ENCODE measurements at places on chromosomes 7 and 10.

DNA sequence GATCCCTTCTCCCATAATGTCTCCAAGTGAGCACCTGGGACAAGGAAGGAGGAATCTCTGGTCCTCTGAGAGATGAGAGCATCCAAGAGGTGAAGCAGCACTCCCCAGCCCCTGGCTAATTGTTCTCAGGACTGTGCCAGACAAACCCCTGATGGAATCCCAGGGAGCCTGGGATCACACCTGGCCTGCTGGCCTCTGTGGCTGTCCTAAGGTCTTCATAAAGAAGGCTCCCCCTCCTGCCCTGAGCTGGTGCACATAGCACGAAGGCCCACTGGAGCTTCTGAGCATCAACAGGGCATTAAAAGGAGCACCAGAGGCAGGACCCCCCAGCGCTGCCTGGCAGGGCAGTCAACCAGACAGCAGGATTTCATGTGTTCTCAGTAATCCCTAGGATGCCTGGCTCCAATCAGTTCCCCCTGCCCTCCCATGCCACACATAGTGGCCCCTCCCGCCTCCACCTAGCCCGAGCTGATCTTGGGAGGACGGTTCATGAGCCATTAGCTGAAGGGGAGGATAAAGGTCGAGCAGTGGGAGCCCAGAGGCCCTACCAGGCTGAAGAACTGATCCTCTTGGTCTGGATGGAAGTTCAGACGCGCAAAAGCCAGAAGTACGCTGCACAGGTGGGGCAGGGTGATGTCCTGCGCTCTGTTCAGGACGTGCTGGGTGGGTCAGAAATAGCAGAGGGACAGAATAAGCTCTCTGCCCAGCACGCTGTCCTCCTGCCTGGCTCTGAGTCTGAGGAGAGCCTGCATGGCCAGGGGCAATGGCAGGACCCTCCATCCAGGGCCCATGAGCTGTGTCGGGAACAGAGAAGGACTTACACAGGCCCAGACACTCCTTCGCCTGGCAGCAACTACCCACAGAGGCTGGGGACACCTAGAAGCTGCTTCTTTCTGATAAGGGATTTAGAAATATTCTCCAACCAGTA lies 8.4 kb downstream of the TBRG4 start:
- DNase-seq = no peak

DNA sequence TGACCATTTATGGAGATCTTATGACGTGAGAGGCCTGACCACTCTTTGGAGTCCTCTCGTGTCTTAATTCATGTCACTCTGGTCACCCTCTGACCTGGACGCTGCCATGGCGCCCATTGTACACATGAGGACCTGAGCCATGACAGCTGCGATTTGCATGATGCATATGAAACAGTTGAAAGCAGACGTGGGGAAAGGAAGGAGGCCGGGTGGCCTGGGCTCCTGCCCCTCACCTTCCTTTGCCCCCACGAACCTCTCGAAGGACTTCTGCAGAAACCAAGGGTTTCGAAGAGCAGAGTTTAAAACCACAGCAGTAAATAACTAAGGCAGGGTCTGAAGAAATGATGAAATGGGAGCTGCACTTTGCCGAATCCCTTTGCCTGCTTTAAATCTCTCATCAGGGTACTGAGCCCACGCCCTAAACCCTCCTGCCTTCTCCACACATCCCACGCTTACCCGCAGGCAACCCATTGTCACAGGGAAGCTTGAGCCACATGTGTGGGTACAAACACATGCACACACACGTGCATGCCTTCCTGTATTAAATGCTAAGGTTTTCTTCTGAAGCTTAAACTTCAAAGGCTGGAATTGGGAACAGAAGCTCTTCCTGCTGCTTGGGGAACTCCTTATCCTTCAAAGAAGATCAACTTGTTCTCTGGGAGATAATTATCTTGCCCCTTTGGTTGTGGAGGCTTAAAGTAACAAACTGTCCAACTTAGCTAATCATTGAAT lies 11.7 kb upstream of the CALML3 start:
- no peak for DNase-seq

DNA sequence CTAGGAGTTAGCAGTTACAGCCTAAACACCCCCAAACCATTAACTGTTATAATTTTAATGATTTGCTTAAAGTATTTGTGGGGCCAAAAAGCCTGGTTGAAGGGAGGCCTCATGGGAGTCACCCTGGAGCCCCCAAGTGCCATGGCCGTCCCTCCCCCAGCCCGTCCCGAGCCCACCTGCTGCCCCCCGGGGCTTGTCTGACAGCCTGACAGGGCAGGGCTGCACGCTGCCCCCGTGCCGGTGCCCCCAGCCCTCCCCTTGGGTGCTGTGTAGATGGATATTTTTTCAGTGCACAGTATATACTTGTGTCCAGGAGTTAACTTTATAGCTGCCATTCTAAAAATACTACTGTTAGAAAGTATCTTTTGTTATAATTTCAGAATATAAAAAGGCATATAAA lies 108.4 kb downstream of the CYTH3 start:
- DNase-seq = peak; percentile 37

- DNase-seq = no peak
Measured at GRCh38 chr10:6197321-6197720, 5.4 kb upstream of the PFKFB3 start.

GRCh38 chr7:100674411-100675104 lies 1.0 kb downstream of the GNB2 start:
- peak; percentile 67 for DNase-seq

GRCh38 chr10:32000937-32001336 lies 55.3 kb downstream of the KIF5B start:
- no peak for DNase-seq

- no peak for DNase-seq
Measured at GRCh38 chr7:5222841-5223411, 32.9 kb downstream of the WIPI2 start.

DNA sequence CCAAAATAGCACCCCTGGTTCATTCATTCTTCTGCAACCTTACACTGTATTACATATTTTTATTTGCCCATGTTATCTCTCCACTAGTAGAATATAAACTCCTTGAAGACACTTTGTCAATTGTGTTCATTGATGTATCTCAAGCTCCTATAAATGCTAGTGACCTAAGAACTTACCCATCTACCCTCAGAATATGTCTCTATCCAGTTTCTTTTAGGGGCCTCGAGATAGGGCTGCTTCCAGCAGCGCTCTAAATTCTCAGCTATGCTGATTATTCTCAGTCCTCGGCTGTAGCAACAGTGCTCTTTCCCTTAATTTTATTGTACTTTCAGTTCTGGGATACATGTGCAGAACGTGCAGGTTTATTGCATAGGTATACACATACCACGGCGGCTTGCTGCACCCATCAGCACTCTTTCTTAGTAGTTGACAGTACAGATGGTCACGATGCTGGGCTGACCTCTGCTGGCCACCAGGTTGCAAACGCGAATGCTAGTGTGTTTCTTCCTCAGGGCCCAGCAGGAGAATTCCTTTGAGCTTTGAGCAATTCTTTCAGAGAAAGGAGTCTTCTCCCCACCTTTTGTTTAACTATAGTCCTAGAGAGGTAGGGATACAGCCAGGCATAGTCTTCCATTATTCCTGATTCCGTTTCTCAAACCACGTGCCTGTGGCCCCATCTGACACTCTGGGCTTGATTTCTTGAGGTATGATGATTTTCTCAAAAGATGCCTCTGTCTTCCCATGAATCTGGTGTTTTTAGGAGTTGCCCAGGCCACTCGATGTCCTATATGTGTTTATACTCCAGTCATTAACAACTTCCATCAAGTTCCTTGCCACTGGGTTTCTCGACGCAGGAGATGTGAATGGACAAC lies 49.1 kb upstream of the CDC14C start:
- DNase-seq = no peak

GRCh38 chr7:133827707-133828623 lies 299.2 kb upstream of the LRGUK start:
- DNase-seq = no peak

- no peak for DNase-seq
Measured at GRCh38 chr10:3959370-3960325, 174.6 kb upstream of the KLF6 start.

- DNase-seq = peak; percentile 69
Measured at GRCh38 chr7:139035586-139036353, at the start of gene ZC3HAV1L. Gene ZC3HAV1L, minus strand, starts transcription at chr7:139036042. Its CDS starts 25 bp downstream, at chr7:139036017.

DNA sequence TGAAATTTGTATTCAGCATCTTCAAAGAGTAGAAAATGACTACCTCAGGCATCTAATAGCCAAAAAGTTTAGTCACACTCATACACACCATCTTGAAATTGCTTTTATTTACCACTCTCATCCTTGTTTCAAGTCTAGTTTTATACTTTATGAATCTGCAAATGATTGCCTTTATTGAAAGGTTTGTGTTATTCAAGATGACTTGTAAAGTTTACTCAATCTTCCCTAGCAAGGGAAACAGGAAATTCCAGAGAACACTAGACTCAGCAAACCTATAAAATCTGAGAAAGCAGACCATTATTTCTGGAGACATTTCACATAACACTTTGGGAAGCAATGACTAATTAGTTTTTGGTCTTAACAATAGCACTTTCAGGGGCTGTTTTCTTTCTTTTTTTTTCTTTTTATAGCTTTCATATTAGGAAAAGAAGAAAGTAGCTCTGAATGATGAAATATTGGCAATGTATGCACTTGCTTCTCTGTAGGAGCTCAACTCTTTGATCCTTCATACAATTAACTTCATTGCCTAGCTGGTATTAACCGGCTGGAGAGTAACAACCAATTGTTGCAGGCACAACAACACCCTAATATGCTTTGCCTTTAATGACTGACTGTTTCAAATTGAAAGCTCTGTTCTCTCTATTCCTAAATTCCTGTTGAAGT lies 68.9 kb upstream of the HDAC9 start:
- no peak for DNase-seq

GRCh38 chr10:62075912-62076311 lies 174.4 kb downstream of the ARID5B start:
- DNase-seq = no peak

DNA sequence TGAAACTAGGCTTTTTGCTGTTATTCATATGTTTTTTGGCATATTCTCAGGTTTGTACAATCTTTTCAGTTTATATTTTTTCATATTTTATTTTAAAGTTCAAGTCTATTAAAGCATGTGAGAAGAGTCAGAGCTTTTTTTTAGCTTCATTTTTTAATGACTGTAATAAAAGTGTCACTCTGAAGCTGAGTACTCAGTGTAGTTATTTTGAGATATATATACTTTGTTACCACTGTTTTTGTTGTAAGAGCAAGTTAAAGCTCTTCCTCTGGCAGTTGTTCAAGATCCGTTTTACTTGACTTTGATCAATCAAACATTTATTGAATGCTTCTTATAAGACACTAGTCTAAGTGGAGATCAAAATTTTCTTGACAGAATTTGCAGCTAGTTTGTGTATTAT lies 37.5 kb downstream of the CASD1 start:
- DNase-seq = no peak

GRCh38 chr7:43535810-43536585 lies 46.9 kb upstream of the STK17A start:
- DNase-seq = no peak

DNA sequence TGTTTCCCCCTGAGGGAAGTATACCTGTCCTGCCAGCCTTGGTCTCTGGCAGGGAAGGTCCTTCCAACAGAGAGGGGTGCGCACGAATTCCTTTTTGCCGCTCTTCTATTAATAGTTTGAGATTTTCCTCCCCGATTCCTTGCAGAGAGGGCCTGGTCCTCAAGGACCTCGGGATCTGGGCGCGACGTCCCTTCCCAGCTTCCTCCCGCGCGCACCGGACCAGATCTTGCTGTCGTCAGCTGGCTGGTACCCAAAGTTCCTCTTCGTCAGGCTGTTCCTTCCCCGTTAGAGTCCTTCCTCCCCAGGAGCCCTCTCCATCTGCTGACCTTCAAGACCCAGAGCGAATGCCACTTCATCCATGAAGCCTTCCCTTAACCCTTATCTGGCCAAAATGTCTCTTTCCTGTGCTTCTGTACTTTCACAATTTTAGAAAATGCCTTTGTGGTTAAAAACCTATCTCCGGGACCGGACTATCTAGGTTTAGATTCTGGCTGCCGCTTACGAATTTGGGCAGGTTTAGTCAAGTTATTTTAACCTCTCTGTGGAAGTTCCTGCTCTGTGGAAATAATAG lies 851 bp upstream of the GOT1 start:
- DNase-seq = peak; percentile 59

DNA sequence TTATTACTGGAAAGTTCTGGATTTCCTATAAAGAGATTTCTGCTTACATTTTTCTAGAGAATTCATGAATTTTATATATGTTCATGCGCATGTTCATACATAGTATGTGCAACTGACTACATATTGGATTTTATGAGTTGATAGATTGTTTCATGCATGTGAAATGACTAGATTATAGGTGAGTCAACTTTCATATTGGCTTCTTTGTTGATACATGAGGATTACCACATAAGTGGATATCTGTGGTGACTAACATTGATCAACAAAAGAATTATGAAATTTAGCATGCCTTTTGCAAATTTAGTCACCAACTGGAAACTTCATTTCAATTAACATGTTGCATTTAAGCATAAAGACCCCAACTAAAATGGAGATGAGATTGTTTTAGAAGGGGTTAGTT lies 99.0 kb downstream of the GNAT3 start:
- no peak for DNase-seq

GRCh38 chr10:126511917-126512479 lies 123.7 kb upstream of the ADAM12 start:
- no peak for DNase-seq

- DNase-seq = no peak
Measured at GRCh38 chr10:118985576-118985975, 43.9 kb upstream of the NANOS1 start.

DNA sequence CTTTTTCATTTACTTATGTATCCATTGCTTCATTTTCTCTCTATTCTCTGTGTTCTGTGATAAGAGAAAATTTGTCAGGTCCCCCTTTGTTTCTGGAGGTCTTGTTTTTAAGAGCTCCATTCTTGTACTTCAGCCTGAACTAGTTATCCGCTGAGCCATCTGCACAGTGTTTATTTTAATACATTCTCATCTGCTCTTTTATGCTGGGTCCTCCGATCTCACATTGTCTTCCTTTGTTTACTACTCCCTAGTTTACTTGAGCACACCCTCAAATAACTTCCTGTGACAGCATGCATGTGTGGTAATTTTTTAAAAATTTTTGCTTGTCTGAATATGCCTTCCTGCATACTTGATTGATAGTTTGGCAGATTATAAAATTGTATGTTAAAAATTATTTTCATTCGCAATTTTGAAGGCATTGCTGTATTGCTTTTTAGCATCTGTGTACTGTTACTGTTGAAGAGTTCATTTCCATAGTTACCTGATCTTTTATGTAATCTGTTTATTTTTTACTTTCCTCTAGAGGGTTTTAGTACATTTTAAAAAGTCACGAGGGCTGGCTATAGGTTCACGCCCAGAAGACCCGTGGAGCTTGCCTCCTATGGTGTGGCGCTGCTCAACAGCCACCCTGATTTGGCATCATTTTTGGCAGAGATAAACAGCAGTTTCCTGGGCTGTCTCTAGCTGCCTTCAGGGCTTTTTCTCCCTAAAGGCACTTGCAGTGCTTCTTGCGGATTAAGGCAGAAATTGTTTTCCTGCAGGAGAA lies 31.9 kb downstream of the RSBN1L start:
- DNase-seq = no peak

- no peak for DNase-seq
Measured at GRCh38 chr7:34354899-34355298, 303.1 kb upstream of the NPSR1 start.

- DNase-seq = no peak
Measured at GRCh38 chr10:75312440-75312839, 76.7 kb upstream of the COMTD1 start.

- no peak for DNase-seq
Measured at GRCh38 chr7:71772779-71773178, 639.4 kb downstream of the CALN1 start.
